Osteocyte (in vitro differentiated cells): ENCODE measurements at places on chromosomes 16 and 17. TPM values are rescaled to one million over a fixed set of nuclear protein-coding genes. Genes with fewer than 3 reads are reported as not detected.
A peak's percentile ranks its signal among the peaks of the same experiment; 100 is the strongest.

DNA sequence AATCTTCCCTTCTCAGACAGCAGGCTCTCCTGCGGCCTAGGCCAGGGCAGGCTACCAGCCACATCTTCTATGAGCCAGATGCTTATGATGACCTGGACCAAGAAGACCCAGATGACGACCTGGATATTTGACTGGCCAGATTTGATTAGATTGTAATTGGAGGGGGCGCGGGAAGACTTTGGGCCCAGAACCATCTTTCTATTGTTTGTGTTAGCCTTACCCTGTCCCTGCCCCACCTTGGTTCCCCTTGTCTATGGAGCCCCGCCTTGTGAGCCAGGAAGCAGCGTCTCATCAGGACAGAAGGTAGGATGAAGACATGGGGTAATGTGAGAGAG is 2.8 kb downstream of the CLDN7 start:
- no peak overlapping the region for H3K4me3 ChIP-seq
- peaks cover 14% of the 10 kb centered on the region for H3K27me3 ChIP-seq
- no peak overlapping the region for H3K27ac ChIP-seq

DNA sequence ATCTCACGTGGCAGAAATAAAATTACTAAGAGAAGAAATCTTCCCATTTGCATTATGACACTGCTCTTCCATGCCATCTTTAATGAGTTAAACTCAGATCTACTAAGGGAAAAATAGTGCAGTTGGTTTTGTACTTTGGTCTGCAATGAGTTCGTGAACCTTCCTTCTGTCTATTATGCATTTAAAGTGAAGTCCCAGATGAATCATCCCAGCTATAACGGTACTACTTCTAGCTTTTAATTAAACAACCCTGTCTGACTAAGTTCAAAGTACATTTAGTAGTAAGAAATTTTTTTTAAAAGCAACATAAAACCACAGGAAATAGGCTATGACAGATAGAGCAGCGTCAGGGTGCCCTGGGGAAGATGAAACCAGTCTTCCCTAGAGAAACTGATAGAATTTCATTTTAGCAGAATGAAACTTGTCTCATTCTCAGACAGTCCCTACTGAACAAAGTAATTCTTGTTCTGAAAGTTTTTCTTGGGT is 1.8 kb downstream of the TMIGD1 start:
- H3K27me3 ChIP-seq = peaks cover 22% of the 10 kb centered on the region
- H3K4me3 ChIP-seq = no peak overlapping the region
- H3K4me1 ChIP-seq = peaks cover 16% of the 10 kb centered on the region
- DNase-seq = peak; percentile 13
- peak overlapping the region; percentile 6 for H3K27ac ChIP-seq

LITAFD gene
- not detected in 2 replicates for total RNA-seq

KCNG4 gene
- total RNA-seq = not detected in 2 replicates

DNA sequence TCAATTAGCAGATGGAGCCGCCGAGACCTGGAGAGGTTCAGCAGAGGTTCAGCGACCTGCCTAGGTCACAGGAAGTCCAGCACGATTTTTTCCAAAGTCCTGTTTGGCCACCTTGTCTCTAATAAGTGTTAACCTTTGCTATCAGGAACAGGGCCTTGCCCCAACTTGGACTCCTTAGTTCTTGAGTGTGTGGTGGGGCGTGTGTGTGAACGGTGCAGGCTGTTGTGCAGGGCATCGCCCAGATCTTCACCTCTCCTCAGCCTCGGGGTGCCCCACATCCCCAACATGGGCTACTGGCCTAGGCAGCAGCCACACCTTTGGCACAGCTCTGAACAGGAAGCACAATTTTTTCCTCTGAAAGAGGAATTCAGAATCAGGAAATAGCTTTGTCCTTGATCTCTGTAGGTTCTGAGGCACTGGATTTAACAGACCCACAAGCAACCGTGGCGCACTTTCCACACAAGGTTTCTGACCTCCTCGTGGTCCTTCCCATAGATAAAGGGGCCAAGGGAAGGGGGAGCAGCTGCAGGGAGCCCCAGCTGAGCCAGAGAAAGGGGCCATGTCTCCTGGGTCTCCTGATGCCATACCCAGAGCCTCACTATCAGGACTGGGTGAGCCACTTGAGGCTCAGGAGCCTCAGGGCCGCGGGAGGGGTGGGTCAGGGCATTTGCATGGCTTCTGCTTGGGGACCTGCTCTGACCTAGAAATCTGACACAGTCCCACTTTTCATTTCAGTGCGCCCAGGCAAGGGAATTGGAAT is 10.4 kb downstream of the MPRIP start:
- H3K27me3 ChIP-seq = no peaks in the 10 kb centered on the region
- no peak for DNase-seq
- no peaks in the 10 kb centered on the region for H3K36me3 ChIP-seq
- no peak overlapping the region for H3K4me3 ChIP-seq
- peaks cover 45% of the 10 kb centered on the region for H3K4me1 ChIP-seq
